ENCODE measurements at places on chromosomes 13 and 19.

DNA sequence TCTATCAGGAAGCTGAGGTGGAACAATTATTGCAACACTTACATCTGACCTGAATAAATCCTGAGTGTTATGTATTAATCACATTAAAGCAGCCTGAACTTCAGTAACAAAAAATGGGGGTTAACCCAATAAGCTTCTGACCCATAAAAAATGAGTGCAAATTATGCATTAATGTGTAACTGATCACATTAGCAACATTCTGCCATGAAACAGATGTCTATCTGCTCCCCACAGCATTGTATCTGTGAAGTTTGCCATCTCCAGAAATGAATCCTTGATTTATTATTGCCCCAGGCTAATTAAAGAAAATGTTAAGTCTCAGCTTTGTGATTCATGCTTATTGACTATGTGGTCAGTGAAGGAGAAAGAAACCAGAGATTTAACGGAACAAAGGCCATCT is 304.9 kb downstream of the PCDH20 start:
- DNase-seq, result no peak

GRCh38 chr19:32202244-32202643 is 143.2 kb upstream of the ZNF507 start:
- DNase-seq, result no peak

GRCh38 chr13:78030341-78030896 is 111.8 kb upstream of the EDNRB start:
- no peak for DNase-seq

DNA sequence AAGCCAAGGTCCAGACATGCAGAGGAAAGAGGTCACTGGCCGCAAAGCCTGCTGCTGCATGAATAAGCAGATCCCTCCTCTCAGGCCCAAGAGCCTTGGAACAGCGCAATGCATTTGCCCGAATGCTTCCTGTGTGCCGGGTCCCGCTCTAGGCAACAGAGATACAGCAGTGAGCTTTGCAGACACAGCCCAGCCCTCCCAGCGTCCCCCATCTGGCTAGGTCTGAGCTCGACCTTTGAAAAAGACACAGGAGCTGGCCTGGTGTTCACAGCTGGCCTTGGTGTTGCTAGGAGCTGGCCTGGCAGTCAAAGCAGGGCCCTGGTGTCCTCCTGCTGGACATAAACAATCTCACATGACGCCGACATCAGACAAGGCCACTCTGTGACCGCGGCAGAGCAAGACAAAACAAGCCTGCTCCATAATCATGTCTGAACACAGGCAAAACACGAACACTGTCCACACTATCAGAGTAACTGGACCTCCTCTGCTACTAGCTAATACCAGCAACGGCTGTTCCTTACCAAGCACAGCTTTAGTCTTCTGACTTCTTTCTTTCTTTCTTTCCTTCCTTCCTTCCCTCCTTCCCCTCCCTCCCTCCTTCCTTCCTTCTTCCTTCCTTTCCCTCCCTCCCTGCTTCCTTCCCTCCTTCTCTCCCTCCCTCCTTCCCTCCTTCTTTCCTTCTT is 5.7 kb upstream of the PEX11G start:
- peak; percentile 34 for DNase-seq

DNA sequence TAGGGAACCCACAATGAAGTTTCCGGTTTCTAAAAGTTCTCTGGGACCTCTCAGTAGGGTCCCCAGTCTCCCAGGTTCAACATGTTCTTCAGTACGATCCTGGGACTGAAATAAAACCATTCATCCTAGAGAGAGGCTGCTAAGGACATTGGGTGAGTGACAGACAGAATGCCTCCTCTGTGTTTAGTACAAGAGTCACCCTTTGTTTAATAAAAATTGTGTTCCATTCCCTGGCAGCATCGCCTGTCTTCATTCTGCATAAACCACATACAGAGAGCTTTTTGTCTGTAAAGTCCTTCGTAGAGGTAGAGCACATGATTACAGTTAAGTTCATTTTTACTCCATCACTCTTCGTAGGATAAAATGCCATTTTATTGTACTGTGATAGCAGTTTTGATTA is 95.3 kb upstream of the GPR12 start:
- DNase-seq, result no peak

- peak; percentile 45 for DNase-seq
Measured at GRCh38 chr13:107866941-107867623, 348.3 kb downstream of the LIG4 start.

DNA sequence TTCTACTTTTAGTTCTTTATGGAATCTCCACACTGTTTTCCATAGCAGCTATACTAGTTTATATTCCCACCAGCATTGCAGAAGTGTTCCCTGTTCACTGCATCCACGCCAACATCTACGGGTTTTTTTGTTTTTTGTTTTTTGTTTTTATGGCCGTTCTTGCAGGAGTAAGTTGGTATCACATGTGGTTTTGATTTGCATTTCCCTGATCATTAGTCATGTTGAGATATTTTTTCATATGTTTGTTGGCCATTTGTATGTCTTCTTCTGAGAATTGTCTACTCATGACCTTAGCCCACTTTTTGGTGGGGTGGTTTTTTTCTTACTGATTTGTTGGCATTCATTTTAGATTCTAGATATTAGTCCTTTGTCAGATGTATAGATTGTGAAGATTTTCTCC is 89.7 kb downstream of the FRY start:
- peak; percentile 74 for DNase-seq

DNA sequence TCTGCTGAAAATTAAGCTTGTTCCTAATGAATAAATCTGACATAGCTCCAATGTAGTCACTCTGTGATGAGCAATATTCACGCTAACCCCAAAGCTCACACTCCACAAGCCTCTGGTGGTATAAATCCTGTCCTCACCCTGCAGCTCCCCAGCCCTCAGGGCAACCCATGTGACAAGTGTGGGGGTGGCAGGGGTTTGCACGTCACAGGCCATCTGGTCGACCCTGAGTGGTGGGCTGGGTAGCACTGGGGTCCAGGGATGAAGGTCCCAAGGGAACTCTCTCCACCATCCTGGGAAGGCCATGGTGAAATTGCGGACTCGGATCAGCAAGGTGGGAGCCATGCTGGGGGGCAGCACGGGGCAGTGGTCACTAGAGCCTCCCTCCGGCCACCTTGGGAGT is 100.0 kb upstream of the SOX1 start:
- DNase-seq, result no peak

- DNase-seq, result peak; percentile 55
Measured at GRCh38 chr13:106337096-106337850, 198.2 kb downstream of the EFNB2 start.

- peak; percentile 71 for DNase-seq
Measured at GRCh38 chr13:75357576-75358289, 124.2 kb downstream of the TBC1D4 start.

DNA sequence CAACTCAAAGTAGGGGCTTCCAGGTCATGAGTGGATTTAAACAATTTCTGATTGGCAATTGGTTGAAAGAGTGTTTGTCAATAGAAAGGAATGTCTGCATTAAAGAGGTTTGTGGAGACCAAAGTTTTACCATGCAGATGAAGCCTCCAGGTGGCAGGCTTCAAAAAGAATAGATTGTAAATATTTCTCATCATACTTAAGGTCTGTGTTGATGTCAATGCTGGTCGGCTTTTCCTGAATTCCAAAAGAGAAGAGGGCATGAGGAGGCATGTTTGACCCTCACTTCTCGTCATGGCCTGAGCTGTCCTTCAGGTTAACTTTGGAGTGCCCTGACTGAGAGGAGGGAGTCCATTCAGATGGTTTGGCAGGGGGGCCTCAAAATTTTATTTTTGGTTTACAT is 125.4 kb upstream of the RFC3 start:
- DNase-seq, result no peak

GRCh38 chr19:1657746-1658145 is 5.3 kb upstream of the TCF3 start:
- no peak for DNase-seq

GRCh38 chr19:48413879-48414587 is 20.6 kb downstream of the GRIN2D start:
- DNase-seq, result peak; percentile 78

- no peak for DNase-seq
Measured at GRCh38 chr13:38905081-38905480, 85.5 kb downstream of the STOML3 start.

DNA sequence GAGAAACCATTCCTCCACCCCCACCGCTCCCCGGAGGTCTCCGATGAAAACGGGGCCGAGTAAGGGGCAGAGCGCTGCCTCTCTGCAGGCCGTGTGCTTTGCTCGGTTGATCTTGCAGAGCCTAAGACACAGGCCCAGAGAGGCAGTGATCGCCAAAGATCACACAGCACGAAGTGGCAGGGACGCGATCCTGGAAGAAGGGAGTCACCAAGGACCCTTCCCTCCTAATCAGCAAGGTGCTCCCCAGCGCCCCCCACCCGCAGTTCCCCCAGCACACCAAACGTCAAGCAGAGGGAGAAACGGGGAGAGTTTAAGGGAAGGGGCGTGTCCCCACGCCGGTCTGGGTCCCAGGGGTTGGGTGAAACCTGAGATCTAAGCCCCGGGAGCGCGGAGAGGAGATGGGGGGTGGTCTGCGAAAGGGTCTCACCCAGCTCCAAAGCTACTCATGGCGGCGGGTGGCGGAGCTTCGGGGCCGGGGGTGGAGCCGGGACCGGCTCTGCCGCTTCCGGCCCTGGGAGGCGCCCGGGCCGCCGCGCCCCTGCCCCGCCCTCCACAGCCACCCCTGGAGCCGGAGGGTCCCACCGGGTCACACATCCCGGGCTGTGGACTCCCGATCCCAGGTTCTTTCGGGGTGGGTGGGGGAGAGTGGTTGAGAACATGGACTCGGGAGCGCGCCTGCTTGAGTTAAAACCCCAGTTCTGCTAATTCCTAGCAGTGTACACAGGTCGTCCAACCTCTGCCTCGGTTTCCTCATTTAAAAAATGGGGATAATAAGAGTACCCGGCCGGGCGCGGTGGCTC is at the start of gene EML2:
Gene EML2 (minus strand): TSS at position 468 of the 800 bp plus-strand sequence. CDS start 21 bp downstream, at position 447.
- DNase-seq, result peak; percentile 56

- no peak for DNase-seq
Measured at GRCh38 chr13:100305398-100305797, 216.5 kb downstream of the PCCA start.

GRCh38 chr19:1658150-1659083 is 6.0 kb upstream of the TCF3 start:
- DNase-seq, result no peak

DNA sequence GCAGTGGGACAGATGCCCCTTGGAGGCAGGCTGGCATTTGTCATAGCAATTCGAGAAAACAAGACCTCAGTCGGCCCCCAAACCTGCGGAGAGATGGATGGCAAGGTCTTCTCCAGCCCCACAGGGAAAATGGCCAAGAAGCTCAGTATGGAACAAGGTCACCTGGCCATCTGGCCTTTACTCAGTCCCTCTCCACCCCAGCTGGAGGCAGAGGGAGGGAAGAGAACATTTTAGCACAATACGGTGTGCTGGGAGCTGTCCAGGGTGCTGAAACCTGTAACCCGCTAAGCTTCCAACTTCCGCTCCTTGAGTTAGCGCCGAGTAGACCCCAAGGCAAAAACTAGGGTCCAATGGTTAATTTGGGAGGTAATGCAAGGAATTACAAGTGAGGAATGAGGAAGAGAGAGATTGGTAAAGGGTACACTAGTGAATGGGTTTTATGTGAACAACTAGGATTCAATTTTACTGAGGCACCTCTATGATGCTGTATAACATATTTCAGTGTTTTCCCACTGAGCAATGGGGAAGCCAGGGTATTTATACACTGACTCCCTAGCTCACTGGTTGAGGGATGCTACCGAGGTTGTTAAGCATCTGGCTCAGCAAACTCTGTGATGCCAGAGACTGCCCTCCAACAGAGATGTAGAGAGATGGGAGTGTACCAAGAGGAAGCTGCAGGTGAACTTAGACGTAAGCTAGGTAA is 64.3 kb downstream of the CACNA1A start:
- peak; percentile 66 for DNase-seq

DNA sequence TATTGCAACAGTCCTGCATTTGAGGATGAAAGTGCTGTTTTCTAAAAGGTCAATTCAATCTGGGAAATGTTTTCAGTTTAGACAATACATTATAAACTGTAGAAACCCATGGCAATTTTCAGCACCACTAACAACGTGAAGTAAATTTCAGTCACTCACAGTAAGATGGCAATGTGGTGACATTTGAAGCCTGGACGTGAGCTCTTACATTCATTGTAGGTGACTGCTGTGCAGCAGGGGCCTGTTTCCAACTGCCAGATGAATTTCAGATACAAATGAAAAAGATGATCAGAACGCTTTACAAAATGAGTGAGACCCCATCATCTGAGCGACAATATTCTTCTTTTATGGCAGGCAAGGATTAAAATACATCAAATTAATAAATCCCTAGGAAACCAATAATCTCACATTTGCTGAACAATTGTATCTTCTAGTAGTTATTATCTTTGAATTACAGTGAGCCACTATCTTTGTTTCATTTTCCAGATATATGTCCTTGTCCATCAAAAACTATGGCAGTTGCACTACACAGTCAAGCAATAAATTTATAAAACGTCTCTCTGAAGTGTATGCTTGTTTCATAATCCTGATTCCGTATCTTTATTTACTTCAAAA is 1816.8 kb downstream of the OLFM4 start:
- no peak for DNase-seq

- DNase-seq, result peak; percentile 36
Measured at GRCh38 chr19:7492142-7492541, 3.3 kb upstream of the PEX11G start.

- no peak for DNase-seq
Measured at GRCh38 chr13:70964874-70965273, 856.6 kb upstream of the KLHL1 start.

DNA sequence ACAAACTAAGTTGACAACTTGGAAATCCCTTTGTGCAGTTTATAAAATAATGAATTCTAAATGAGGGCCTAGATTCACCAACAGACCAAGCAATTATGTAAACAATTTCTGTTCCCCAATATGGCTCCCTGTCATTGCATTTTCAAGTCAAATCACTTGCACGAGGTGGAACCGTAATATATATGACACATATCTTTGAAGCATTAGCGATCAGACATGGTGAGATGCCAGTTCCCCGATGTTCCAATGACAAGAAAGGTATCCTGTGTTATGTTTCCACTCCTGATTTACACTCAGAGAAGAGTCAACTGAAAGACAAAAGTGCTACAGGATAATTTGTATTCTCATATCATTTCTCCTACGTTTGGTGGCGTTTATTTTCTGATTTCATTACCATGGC is 108.5 kb upstream of the TDRD3 start:
- DNase-seq, result no peak

DNA sequence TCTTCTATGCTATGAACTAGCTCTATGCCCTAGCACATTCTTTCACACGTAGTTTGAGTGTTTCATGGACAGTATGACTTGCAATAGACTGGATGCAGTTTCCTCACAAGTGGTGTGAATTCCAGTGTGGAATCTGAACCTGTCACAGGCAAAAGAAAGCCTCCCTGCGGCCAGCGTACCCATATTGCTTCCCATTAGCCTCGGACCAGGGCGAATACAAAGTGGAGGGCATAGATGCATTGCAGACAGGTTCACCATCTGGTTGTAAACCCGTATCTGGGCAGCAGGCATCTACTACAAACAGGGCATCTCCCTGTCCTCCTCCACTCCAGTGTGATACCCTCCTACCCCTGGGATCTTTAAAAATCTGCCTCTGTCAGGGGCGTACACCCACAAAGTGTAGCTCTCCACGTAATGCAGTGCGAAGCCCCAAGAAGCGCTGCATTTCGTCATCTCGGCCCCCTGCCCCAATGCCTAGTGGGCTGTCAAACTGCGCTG is 1.4 kb upstream of the CIC start:
- no peak for DNase-seq

- peak; percentile 56 for DNase-seq
Measured at GRCh38 chr19:2962018-2962670, 15.2 kb upstream of the TLE6 start.

All from foreskin fibroblast (primary cell).